Occipital lobe (tissue), 3 donors: ENCODE measurements at places on chromosomes 3 and 15. TPM values are rescaled to one million over a fixed set of nuclear protein-coding genes. Genes with fewer than 3 reads are reported as not detected.

The HDDC3 gene
- 11.7 TPM for total RNA-seq

The GPR87 gene
- total RNA-seq = not detected

The ABCF3 gene
- total RNA-seq = 41.2 TPM

The CPLX3 gene
- total RNA-seq = 1.6 TPM

The SCG5 gene
- 124 TPM for total RNA-seq

The SUCNR1 gene
- 1.2 TPM for total RNA-seq

The ZPLD1 gene
- total RNA-seq = not detected

The CCRL2 gene
- 1.1 TPM for total RNA-seq

The PSTPIP1 gene
- 0.62 TPM for total RNA-seq

The RPL35A gene
- 1,043 TPM for total RNA-seq

The PLSCR5 gene
- total RNA-seq = not detected

The BNIP2 gene
- 81.9 TPM for total RNA-seq

The ASB14 gene
- total RNA-seq = not detected

The ATP2C1 gene
- 183 TPM for total RNA-seq

The OSTN gene
- 122 TPM for total RNA-seq

The UNC13C gene
- total RNA-seq = 47.6 TPM

The UMPS gene
- 59.9 TPM for total RNA-seq

The TLNRD1 gene
- 8.6 TPM for total RNA-seq

The GUCA1C gene
- total RNA-seq = not detected

The XYLB gene
- 7.3 TPM for total RNA-seq

The SEMA5B gene
- 9.8 TPM for total RNA-seq
